ENCODE measurements at places on chromosomes 2 and 18.

GRCh38 chr2:240189686-240190085 lies 49.2 kb upstream of the OTOS start:
- no peak for DNase-seq

DNA sequence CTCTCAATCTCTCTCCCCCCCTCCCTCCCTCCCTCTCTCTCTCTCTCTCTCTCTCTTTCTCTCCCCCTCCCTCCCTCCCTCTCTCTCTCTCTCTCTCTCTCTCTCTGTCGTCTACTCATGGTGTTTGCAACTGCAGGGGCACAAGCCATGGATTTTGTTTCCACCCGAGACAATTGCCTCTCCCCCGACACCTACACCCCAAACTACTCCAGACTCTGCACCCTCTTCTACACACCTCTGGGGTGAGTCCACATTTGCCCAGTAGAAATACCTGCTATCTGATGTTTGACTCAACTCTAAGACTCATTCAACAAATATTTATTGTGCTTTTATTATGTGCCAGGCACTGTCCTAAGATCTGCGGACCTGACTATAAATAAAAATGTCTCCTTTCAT lies 93.7 kb downstream of the TMEM17 start:
- DNase-seq: no peak

DNA sequence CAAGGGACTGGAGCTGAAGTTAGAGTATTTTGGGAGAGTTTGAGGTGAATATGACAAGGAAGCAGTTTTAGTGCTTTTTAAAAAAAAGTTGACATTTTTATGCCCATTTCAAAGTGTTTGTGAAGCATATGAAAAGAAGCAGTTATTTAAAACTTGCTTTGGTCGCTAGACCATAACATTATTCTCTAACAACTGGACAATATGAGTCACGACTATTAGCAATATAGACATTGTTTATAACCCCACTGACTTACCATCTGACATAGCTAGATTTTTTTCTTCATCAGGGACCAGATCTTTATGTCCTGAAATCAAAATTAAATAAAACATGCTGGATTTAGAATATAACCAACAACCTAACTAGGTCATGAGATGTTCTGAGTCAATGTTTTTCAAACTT lies 22.6 kb upstream of the DYTN start:
- no peak for DNase-seq

DNA sequence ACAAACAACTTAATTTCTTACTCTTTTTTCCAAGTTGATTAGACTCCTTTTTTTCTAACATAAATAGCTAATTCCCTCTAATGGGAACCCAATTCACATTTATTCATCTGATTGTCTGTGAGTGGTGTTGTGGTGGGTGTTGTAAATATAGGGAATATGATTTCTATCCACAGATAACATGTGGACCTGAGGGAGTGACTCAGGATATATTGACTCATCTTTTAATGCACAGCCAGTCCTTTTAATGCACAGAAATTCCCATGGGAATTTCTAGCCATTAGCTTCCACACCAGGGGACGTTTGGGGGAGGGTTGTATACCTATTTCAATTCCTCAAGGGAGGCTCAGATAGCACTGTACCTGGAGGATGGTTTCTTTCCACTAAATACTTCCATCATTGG lies 1339.6 kb upstream of the LRRTM1 start:
- no peak for DNase-seq

DNA sequence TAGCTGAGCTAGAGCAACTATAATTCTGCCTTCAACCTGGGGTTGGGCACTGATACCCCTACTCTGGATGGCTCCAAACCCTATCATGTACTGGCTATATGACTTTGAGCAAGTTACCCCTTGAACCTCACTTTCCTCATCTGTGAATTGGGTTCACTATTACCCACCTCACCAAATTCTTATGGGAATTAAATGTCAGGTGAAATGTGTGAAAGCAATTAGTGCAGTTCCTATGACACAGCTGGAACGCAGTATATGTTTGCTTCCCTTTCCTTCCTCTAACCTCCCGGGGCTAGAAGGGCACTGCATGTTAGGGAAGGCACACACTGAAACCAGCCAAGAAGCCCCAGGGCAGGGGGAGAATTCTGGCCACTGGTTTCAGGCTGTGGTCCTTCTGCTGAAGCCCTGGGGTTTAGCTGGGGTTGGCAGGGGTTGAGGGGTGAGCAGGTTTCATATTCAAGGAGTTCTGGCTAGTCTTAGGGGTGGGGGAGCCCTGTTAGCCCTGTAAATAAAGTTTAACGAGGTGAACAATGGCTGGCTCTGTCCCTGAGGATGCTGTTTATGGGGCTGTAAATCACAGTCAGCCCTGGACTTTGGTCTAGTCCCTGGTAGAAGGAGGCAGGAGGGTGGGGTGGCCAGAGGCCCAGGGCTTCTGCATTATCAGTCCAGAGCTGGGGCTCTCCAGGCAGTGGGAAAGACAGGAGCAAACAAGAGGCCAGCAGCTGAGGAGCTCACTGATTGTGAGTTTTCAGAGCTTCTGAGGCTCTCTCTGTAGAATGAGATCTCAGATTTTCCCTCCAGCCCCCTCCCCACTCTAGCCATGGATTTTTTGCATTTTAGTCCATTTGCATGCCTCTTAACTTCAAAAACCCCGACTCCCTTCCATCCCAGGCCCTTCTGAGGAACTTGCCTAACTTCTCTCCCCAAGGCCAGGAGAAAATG lies 8.0 kb downstream of the PKDCC start:
- no peak for DNase-seq

GRCh38 chr2:29894822-29895614 lies 26.4 kb downstream of the ALK start:
- DNase-seq: no peak

DNA sequence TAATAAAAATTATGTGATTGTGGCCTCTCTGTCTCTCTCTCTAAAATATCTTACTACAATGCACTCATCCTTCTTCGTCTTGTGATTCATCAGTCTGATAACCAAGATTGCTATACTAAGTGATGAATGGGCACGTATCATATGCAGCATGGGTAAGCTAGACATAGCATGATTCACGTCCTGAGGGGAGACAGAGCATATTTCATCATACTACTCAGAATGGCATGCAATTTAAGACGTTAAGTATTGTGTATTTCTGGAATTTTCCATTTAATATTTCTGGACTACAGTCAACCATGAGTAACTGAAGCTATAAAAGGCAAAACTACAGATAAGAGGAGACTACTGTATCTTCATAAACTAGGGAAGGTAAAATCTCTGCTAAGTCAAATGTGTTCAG lies 97.0 kb upstream of the CD226 start:
- no peak for DNase-seq

GRCh38 chr2:132733094-132733493 lies 63.1 kb upstream of the LYPD1 start:
- DNase-seq: no peak

DNA sequence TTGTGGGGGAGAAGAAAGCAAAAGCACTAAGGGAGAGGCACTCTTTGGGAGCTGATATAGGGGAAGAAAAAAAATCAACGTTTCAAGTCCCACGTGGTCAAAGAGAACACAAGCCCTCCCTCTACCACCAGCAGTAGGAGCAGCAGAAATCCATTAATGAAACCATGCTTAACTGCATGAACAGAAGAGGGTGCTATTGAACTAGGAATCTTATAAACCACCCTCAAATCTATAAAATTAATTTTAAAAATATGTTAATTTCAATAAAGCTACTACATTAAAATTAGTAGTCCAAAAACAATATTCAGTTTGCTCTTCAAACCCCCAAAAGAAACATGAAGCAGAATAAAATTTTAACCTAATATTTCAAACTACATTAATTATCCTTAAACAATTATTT lies 147.8 kb downstream of the TMEM18 start:
- no peak for DNase-seq

- DNase-seq: no peak
These were observed 101.9 kb downstream of the MREG start for GRCh38 chr2:215911301-215912085.

DNA sequence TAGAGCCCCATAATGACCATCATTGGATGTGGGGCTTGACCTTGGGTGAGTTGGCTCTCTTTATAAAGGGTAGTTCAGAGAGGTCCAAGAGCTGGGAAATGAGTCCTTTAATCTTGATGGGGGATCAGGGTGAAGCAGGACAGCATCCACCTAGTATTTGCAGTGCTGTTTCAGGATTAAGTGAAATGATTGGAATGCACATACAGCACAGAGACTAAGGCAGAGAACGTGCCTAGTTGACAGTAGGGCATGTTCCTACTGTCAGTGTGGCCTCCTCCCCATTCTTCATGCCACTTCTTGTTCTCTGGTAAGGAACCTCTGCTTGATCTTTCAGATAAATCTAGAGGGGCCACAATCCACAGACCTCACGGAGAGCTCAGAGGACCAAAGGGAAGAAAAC lies 78.9 kb downstream of the TRIM43 start:
- DNase-seq: no peak

GRCh38 chr18:7590826-7591560 lies 23.9 kb downstream of the PTPRM start:
- no peak for DNase-seq

- DNase-seq: no peak
These were observed 199.6 kb upstream of the HNMT start for GRCh38 chr2:137764646-137765045.

GRCh38 chr2:85873679-85874078 lies 15.1 kb downstream of the ST3GAL5 start:
- DNase-seq: no peak

GRCh38 chr18:6613581-6613980 lies 115.9 kb upstream of the ARHGAP28 start:
- DNase-seq: no peak

- no peak for DNase-seq
These were observed 33.3 kb downstream of the NPAS2 start for GRCh38 chr2:100852999-100853908.

DNA sequence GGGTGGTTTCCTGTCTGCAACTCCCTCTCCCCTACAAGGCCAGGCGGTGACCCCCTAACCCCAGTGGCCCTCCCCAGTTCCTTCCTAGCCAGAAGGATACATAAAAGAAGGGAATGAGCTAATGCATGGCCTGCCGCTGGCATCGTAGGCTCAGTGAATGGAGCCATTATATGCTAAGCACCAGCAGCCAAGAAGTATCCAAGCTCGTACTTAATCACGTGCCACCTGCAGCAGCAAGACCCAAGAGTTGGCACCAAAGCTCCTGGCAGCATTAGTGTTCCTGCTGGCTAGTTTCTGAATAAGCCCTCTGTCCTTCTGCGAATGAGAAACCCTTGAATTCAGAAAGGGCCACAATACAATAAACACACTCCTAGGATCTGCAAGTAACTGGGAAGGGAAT lies 4.3 kb downstream of the DBI start:
- no peak for DNase-seq

GRCh38 chr2:28678944-28679343 lies 72.7 kb upstream of the PPP1CB start:
- peak; percentile 27 for DNase-seq

GRCh38 chr2:109207176-109207575 lies 78.2 kb downstream of the SH3RF3 start:
- no peak for DNase-seq

GRCh38 chr2:18593496-18593895 lies 4.1 kb upstream of the NT5C1B start:
- DNase-seq: no peak

- DNase-seq: no peak
These were observed 328.9 kb downstream of the GPD2 start for GRCh38 chr2:156765043-156765442.

GRCh38 chr18:7488571-7488970 lies 78.5 kb upstream of the PTPRM start:
- DNase-seq: no peak

DNA sequence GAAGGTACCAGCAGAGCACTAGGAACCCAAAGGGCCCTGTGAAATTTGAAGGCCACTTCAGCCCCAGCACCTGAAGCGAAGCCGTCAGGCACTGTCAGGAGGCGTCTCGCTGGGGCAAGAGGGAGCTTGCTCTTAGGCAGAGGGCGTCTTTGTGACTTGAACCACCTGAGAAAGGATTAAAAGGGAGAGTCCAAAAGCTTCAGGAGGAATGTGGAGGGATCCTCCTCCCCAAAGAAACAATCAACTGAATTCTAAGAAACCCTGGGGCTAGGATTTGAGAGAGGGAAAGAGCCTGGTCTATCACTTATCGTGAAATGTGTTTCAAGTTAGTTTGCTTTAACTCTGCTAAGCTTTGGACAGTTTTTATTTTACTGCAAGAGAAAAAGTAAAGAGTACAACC lies 324.9 kb upstream of the SOX11 start:
- no peak for DNase-seq

- DNase-seq: no peak
These were observed 2.1 kb downstream of the DSEL start for GRCh38 chr18:67514465-67514864.

DNA sequence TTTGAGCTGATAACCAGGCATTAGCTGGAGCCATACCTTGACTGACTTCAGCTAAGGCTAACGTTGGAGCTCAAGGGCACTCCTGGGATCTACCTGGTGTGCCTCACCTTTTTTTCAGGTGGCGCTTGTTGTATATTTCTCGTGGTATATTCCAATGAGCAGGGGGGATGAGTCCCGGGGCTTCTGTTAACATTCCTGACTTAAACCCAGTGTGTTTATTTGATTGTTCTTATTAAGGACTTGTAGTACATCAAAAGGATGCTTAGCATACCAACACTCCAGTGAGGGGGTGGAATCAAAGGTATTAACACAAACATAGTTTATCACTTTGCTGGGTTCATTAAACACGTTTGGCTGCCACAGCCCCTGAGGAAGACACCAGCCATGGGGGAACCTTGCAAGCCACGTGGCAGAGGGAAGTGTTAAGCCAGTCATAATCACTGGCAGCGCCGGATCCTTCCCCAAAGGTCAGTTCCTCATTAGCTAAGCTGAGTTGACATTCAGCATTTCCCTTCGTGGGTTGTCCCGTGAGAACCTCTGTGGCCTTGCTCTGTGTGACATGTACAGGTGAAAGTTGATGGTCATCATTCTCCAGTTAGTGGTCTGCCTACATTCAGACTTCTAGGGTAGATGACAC lies 119.5 kb upstream of the MCFD2 start:
- no peak for DNase-seq

DNA sequence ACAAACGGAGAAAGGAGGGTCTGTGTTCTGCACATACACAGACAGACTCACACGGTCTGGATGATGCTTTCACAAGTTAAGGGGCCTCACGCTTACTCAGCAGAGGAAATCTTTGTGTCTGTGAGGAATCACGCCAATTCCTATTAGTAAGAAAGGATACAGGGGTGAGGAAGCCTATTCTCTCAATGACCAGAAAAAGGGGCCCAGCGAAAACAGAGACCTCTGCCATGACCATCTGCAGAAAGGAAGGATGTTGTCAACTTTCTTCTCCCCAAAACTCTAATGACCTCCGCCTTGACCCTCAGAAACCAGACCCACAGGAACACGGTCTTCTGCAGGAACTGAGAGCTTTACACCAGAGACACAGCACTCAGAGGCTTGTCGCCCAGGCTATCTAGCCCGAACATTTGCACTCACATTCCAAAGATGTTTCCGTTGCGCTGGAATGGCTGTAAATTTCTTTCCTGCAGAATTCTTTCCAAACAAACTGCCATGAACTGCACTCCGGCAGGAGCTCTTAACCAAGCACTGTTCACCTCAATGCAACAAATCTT lies 186.3 kb downstream of the TCF4 start:
- no peak for DNase-seq

- no peak for DNase-seq
These were observed 361.3 kb downstream of the SS18 start for GRCh38 chr18:25729072-25729471.
